Kidney epithelial cell (primary cell): ENCODE measurements at places on chromosomes 12 and 14. TPM values are rescaled to one million over a fixed set of nuclear protein-coding genes. Genes with fewer than 3 reads are reported as not detected.

DNA sequence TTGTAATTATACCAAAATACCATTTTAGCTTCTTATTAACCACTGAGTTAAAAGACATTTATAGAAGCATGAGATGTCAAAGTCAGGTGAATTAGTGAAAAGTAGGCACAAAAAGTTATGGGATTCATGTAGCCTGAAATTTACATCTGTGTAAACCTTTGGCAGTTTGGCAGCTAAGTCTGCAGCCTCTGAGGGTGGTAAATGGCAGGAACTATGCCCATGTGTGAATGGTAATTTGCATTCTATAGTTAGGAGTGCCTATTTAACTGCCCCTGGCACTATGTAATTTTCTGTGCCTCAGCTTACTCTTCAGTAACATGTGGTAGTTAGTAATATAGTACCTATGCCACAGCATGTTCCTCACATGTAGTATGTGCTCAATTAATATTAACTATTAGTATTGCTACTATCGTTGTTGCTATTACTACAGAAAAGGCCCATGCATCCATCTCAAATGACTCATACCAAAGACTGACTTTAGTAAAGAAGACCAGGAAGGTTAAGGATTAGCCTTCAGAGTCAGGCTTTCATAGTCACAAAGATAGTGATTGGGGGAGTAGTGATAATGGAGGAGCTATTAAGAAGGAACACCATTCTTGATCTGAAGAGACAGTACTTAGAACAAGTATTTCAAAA lies 258.7 kb upstream of the BTG1 start:
- no peak for DNase-seq

GRCh38 chr12:104519190-104520019 lies 62.7 kb downstream of the CHST11 start:
- DNase-seq, result no peak

- no peak for DNase-seq
These were observed 72.1 kb downstream of the PLEKHA5 start for GRCh38 chr12:19201661-19202060.

DNA sequence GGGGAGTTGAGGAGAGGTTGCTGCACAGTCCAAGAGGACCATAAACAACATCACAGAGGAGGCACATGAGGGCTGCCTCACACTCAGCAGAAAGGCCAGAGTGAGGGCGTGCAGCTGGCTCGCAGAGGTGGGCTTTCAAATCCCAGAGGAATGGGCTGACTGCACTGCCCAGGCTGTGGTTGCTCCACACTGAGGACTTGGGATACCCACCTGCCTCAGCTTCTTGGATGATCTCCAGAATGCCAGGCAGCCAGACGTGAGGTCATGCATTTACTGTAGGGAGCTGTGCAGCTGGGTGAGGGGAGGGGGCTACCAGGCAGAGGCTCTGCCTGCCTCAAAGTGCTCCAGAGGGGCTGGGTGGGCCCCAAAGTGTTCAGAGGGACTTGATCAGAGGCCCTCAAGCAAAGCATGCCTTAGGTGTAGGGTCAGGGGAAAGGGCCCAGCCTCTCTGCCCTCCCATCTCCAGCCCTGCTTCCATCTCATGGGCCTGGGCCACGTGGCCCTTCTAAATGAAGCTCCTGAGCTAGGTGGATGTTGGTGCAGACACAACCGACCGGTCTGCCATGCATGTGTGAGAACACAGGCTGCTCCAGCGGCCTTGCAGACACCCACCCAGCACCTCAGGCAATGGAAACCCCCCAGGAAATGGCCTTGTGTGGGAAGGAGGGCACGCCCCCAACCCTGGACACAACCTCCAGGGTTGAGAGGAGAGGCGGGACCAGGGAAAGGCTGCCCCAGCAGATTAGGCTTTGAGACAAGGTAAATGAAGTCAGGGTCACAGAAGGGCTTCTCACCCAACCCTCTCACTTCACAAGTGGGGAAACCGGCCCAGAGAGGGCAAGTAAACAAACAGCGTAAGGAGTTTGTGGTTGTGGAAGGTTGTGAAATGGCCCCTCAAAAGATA lies 90.8 kb downstream of the NTF3 start:
- no peak for DNase-seq

The C14orf39 gene
- total RNA-seq, result 0.58 TPM in 1 of 2 replicates, not detected in the other

The FGD6 gene
- 31.5 and 40.9 TPM in 2 replicates for total RNA-seq
